Hippocampal formation (tissue), 2 donors: ENCODE measurements at places on chromosomes 13 and 19.

GRCh38 chr19:49390929-49391359 is 2.9 kb downstream of the KASH5 start:
- DNase-seq, result no peak

- DNase-seq, result no peak
Measured at GRCh38 chr19:46392252-46392801, 21.0 kb downstream of the CCDC8 start.

DNA sequence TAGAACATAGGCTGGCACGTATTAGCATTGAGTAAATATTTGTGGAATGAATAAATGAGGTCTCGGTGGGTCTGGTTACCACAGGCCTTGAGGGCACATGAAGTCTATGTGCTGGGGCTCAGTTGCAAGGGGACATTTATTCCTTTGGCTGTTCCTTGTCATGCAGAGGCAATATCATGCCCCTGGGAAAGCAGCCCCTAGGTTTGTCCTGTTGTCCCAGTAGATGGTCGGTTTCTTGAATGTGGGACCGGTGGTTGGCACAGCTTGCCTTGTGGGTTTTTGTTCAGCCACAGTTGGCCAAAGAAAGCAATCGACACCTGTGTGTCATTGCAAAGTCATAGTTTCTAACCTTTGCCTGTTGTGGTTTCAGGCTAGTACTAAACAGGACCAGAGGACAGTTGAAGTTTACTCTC is 24.7 kb upstream of the GPR183 start:
- no peak for DNase-seq

- no peak for DNase-seq
Measured at GRCh38 chr19:3969435-3970312, 1.2 kb downstream of the DAPK3 start.

DNA sequence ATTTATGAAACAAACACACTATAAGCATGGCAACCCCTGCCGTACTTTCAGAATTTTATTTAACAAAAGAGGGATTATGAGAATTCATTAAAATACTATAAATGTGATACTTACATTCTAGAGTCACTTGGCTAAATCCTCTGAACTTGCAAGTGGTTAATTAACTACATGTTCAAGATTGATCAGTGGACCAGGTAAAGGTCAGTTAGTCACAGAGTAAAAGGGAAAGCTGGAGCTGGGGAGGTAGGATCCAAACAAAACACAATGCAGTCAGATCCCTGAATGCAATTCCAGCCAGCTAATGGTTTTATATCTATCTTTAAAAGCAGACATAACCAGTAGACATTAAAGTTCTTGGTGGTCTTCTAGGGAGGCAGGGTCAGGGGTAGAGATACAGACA is 270.5 kb downstream of the DIAPH3 start:
- DNase-seq, result no peak

DNA sequence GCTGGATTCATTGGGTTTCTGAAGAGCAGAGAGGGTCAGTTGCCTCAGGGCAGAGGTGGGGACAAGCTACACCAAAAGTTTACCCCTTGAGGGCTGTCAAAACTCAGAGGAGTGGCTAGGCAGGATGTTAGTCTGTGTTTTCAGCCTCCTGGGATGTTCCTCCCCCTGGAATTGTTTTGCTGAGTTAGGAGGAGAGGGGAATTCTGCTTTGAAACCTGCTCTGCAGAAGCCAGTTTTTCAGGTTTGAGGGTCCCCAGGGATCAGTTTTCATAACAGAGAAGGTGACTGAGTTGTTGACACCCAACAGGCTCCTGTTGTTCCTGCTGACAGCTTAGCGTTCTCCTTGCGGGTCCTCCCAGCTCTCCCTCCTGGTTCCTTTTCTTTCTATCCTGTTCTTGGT is 121.9 kb upstream of the TMTC4 start:
- no peak for DNase-seq

DNA sequence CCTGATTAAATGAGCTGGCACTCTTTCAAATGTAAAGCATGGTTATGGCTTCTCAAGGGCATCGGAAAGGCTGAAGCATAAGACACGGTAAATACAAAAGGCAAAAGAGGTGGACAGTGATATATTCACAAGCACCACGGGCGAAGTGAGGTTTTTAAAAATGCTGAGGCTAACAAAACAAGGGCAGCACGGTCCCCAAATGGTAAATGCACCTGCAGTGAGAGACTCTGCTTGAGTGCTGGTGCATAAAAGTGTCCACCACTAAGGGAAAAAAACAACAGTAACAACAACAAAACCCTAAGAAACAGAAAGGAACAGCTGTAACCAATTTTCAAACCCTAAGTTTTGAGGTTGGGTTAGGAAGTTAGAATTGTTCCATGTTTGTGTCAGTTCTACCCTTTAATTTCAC is 234.9 kb downstream of the PCDH9 start:
- DNase-seq, result no peak

- DNase-seq, result no peak
Measured at GRCh38 chr13:98141509-98142379, 1.1 kb upstream of the FARP1 start.

- DNase-seq, result peak; percentile 20
Measured at GRCh38 chr19:54114340-54115108, 933 bp downstream of the TFPT start.

- no peak for DNase-seq
Measured at GRCh38 chr13:53105477-53105876, 76.9 kb downstream of the OLFM4 start.

DNA sequence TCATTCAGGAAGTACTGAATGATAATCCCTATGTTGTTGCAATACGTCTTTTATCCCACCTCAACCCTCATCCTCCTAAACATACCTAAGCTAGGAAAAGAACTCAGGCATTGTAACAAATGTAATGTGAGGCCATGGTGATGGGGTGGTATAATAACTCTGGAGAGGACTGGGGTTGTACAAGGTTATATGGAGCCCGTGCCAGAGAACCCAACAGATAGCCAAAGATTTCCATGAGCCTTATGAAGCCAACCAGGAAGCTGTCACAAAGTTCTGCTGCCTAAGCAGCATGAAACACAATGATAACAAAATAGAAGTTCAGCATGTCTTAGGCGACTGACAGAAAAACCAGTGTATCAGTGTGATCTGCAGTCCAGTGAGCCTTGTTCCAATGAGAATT is 394.1 kb upstream of the NBEA start:
- no peak for DNase-seq

DNA sequence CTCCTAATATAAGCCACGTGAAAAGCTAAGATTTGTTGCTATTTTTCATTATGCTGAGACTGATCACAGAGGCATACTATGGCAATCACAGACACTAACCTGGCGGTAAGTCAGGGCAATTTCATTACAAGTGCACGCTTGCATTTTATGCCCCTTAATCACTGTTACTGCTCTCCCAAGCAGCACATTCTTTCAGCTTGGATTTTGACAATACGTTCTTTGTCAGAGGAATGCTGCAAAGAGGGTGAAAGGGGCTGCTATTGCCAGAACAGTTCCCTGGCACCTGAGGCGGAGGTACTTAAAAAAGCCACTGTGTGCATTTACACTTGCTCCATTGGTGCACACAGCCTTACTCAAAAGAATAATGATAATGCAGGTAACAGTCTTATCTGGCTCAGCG is 346.6 kb downstream of the RFC3 start:
- no peak for DNase-seq

- DNase-seq, result no peak
Measured at GRCh38 chr19:10921910-10922637, 6.4 kb downstream of the YIPF2 start.

DNA sequence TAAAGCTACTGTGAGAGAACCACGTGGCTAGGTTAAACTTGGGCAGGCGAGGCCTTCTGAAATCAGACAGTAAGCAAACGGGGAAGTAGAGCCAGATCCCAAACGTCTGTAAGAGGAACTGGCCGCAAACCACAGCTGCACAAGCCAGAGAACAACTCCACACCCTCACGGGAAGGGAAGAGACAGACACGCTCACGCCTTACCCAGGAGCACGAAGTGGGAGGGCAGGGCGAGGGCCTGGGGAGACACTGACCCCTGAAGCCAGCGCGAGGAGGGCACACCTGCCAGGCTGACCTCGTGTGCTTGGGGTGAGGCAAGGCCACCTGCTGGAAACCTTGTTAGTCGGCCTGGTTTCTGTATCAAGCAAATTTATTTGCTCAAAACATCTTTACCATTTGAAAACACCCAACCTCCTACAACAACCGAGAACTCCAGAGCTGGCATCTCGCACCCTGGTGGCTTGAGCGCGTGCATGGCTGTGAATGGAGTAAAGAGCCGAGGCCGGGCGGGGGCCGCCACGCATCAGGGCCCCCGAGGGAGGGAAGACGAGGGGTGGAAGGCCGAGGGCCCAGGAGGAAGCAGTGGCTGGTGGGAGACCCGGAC is 7.3 kb downstream of the POLR2E start:
- peak; percentile 32 for DNase-seq

DNA sequence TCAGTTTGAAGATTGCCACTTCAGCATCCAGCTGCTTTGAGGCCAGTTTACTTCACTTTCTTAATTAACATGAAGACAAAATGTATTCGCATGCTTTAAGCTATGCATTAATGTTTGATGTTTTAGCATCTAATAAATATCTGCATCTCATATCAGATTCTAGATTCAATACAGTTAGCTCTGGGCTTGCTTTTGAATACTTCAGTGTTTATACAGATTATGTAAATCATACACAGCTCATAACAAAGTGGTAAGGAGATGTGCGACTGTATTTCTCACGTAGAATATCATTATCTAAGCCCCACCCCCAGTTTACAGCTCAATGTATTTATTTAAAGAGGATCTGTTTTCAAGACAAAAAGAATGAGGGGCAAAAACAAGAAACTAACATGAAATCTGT is 770.5 kb downstream of the PCDH9 start:
- DNase-seq, result no peak
